GM04503 (cell line): ENCODE measurements at places on chromosomes 4 and X.

- DNase-seq = no peak
Measured at GRCh38 chrX:108537005-108537404, 97.4 kb downstream of the COL4A5 start.

DNA sequence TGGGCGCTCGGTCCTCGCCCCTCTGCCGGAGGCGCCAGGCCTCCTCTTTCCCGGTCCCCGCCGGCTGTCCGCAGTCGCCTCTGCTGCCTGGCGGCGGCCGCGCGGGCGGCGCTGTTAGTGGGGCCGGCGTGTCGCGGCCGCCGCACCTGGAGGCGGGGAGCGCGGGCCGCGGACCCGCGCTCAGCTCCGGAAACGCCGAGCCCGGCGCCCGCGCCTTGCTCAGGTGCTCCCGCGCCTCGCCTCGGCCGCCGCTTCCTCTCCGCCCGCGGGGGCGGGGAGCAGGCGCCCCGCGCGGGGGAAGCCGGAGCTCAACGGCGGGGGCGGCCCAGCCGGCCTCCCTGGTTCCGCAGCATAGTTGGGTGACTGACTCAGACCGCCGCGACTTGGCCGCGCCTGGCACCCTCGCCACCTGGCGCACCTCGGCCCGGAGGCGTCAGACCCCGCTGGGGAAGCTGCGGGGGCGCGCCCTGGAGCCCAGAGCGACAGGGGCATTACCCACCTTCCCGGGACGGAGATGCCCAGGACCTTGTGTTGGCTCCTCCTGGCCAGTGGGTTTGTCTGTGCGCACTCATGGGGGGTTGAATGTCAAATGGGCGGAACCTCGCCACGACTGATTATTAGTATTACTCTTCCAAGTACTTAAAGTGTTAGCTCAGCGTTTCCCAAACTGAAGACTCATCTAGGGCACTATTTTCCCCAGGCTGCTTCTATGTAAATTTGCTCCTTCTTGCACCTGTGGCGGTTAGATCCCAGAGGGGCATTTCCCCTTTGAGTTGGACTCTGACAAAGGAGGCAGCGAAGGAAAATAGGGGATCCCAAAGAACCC is at the start of gene ARAP2:
ARAP2 (minus strand) TSS at position 258 of the 826 bp plus-strand sequence. CDS start 15,028 bp downstream, outside the sequence.
- no peak for DNase-seq

- no peak for DNase-seq
Measured at GRCh38 chr4:121073004-121073435, 685 bp upstream of the NDNF start.

DNA sequence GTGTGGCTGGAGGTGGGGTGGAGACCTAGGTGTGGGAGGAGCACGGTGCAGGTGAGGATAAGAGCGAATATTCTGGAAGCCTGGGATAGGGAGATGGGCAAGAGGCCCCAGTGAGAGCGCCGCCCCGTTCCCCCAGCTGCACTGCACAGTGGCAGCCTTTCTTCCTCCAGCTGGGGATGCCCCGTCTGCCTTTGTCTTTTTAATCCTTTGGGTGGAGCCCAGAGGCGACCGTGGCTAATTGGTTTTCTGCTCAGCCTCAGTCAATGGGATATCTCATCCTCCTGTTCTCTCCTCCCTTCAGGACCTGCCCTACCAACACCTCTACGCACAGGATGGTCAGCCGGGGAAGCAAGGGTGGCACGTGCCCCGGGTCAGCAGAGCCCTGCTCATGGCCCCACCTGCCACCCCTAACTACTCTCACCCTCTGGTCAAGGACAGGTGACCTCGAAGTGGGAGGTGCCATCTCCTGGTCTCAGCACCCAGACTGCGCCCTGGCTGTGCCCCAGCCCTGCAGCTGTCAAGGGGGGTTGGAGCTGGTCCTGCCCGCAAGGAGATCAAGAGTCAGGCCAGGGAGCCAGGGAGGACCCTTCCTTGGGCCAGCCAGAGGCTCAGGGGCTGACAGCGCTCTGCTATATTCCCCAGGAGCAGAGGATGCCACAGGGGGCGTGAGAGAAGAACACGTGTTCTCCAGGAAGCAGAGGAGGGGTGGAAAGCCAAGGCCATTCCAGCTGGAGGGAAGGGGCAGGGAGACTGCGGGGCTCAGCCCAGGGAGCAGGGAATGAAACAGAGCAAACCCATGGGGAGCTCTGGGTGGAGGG is 64.0 kb downstream of the ADRA2C start:
- no peak for DNase-seq

DNA sequence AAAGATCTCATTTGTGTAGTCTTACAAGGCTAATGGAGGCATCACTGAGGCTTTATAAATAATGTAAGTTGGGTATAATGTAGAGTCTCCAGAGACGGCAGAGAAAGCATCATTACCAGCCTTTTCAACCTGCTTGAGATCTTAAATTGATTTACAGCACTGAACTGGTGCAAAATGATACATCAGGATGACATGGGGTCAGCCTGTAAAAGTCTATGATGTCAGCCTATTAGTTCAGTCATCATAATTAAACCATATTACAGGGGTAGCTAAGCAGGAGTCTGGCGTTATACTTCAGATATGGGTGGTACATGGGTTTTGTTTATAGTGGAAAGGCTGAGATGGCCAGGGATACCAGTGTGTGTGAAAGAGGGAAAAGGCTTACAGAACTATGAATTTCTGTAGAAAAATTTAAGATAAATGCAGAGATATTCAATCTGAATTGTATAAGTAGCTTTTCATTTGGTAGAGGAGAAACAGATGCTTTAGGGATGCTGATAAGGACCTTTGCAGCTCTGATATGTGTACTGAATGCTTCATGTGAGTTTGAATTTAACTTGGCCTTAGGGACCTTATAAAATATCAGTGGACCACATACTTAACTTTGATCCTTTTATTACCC is 2.7 kb downstream of the SMAD1 start:
- DNase-seq = no peak

GRCh38 chr4:100641336-100641735 is 123.5 kb upstream of the EMCN start:
- no peak for DNase-seq
